ENCODE measurements at places on chromosomes 2 and 18.
A peak's percentile ranks its signal among the peaks of the same experiment; 100 is the strongest.

GRCh38 chr2:22616031-22616430 is 768.9 kb upstream of the KLHL29 start:
- no peak for DNase-seq

DNA sequence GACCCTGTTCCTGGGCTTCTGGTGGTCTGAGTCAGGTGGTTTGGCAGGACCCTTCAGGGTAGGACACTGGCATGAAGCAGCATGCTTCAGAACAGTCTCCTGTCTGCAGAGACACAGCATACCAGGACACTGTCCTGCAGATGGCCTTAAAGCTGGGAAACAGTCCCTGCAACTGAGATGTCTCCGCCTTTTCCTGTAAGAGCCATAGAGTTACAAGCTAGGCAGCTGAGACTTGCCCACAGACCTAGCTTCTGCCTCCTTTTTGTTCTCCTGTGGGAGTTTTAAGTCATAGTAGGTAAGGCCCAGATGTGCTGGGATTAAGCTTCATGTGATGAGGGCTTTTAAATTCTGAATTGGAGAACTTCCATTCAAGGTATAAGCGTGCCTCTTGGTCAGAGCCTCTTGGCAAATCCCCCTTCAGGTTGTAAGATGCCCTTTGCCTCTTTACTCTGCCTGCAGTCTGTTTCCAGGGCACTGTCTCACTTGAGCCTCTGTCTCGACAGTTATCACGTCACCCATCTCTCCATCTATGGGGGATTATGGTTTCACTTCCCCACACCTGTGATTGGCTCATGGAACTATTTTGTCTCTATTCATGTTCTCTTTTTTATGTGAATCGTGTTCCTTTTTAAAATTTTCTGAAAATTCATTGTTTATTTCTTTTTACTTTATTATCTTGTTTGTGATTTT is 51.8 kb downstream of the COA5 start:
- no peak for DNase-seq

- no peak for DNase-seq
Measured at GRCh38 chr2:52695731-52696130, 1071.9 kb upstream of the CHAC2 start.

DNA sequence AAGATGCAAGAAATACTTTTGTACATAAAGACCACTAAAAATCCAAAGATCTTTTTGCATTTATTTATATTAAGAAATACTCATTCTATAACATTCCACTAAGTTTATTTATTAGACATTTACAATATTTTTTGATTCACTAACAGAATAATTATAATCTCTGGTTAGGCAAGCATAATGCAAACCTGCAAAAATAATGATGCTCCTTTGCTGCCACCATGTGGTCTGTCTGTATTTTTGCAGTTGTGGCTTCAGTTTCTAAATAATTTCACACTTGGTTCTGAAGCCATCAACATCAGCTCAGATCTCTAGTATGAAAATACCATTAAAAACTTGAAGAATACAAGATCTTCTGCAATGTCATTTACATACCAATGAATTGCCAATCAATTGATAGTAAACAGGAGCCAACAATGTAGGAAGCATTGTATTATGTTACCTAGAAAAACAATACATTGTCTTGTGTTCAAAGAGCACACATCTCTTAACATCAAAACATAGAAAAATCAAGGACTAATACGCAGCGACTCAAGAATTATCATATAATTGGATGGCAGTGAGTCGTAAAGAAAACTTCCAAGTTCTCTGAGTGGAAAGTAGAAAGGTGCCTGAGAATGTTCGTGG is 28.8 kb upstream of the WDR75 start:
- DNase-seq = peak; percentile 58

GRCh38 chr2:128505575-128506526 is 187.2 kb upstream of the HS6ST1 start:
- no peak for DNase-seq

DNA sequence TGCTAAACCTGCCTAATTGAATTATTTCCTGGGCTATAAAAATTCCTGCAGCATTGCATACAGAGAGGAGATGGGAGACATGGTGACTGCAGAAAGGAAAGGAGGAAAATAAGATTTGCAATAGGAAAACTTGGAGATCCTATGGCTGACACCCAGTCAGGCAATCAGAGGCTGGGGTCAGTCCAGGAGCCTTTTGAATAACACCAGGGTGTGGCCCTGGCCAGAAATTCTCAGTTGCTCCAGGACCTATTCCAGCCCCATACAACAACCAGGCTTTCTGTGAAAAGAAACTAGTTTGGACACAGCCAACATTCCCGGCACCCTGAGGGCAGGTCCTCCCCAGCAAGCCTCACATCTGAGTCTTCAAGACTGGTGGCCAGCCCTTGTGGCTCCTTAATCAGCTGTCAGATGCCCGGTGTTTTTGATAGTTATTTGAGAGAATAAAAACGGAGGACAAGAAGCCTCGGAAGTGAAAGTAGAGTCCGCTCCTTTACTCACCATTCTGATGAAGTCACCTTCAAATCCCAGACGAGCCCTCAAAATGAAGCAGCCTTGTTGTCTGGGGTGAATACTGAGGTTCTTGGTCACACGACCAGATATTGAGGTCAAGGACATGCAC is 31.1 kb upstream of the GMCL1 start:
- peak; percentile 49 for DNase-seq

DNA sequence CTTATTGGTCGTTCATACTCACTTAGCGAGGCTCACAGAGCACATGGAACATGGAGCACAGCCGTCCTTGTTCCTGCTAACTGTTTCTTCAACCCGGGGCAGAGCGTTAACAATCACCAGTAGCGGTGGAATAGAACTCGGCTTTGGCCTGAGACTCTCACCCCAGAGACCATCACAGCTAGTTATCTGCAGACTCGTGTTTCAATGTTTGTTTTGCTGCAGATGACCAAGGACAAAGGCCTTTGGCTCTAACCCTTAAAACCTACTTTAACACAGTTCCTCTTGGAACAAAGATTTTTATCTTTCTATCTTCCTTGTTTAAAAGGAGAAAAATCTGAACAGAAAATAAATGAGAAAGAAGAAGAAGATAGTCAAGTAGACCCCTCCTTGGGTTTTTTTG is 320.2 kb upstream of the UBE2E3 start:
- DNase-seq = no peak

GRCh38 chr2:69643602-69644505 is at the start of gene AAK1:
AAK1 (minus strand) TSS chr2:69643739; CDS start chr2:69643040, 699 bp downstream.
- DNase-seq = peak; percentile 97

DNA sequence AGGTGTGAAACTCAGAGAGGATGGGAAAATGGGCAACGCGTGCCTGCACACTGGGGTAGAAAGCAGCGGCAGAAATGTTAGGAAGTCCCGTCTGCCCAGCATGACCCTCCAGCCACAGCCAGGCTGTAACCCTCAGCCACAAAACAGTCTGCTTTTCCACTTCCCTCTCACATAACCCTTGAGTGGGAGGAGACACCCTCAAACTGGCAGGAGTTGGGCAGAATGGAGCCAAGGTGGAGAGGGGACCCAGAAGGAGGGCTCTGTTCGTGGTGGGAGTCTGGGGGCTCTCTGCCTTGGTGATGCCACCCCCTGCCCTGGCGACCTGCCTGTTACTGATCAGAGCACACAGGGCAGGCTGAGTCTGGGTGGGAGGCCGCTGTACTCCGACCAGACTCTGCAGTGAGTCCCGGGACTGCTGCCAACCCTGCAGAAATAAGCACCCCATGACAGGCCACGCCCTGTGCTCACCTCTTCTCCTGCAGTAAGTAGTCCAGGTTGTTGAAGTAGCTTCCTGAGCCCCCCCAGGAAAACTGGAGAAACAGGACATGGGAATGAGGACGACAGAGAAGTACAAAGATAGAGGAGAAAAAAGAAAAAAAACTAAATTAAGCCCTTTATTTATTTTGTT is 16.0 kb downstream of the FAM178B start:
- peak; percentile 49 for DNase-seq

DNA sequence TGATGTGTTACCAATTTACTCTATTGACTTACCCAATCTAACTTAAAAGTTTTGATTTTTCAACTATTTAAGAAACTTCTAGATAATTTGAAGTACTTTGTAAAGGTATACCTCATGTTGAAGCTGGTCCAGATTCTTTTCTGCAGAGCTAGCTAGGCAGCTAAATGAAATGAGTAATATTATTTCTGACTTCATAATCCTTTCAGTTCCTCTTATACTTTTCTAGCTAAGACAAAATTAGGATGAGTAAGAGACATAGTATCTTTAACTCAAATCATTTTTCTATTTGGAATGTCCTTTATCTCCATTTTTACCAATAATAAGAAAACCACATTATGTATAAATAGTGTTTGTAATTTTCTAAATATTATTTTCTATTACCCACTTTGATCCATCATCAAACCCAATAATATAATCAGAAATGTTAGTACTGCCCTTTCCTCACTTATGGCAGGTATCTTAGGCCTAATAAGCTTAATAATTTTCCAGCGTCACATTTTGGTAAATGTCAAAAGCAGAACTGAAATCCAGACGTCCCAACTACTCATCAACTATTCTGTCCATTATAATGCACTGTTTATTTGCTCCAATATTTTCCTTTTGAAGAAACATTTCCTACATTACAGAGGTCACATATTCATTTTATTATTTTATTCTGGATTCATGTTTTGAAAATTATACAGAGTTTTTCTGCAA is 456.6 kb downstream of the THSD7B start:
- DNase-seq = no peak

DNA sequence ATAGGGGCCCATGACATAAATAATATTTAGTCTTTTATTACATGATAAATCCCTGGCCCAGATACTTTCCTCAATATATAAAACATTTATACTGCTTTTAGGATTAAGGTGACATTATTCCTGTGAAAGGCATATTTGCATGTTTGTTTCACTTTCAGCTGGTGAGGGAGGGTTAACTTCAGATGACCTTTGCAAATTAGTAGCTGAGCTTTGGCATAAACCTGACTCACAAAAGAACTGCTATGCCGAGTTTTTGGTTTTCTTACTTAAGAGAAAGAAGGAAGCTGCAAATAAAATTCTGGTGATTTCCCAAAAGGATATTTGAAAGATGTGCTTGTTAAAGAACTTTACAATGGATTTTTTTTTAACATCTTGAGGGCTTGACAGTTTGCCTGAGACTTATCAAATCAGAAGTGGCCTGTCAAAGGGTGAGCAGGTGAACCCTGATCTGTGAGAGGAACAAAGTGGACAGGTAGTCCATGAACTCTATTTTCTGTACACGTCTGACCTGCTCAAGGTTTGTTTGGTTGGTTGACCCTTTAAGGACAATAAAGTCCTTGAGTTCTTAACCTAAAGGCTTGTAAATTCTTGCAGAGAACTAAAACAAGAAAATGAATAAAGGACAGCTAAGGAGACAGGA is 93.5 kb downstream of the FAM124B start:
- peak; percentile 9 for DNase-seq

- no peak for DNase-seq
Measured at GRCh38 chr2:48504647-48505327, 25.2 kb upstream of the STON1 start.

DNA sequence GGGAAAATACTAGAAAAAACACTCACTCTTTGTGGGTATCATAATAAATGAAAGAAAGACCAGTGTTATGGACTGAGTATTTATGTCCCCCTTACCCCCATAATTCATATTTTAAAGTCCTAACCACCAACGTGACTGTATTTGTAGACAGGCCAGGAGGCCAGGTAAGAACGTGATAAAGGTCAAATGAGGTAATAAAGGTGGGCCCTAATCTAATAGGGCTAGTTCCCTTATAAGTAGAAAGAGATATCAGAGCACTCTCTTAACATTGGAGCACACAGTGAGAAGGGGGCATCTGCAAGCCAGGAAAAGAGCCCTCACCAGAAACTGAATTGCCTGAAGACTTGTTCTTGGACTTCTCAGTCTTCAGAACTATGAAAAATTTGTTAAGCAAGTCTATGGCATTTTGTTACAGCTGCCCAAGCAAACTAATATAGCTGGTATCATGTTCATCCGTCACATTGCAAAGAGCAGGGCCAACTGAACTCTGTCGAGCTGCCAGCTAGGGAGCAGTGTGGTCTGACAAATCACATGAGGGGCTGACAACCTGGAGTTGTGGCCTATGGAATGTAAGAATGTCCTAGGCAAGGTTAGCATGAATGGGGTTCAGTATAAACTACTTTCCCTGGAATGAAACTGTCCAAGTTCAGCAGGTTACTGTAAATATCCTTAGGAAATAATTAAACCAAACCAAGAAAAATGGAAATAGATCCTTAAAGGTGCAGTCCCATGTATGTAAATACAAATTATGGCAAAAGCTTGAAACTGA is 280.9 kb downstream of the ZNF385B start:
- DNase-seq = peak; percentile 34

- no peak for DNase-seq
Measured at GRCh38 chr18:42623935-42624334, 491.6 kb downstream of the RIT2 start.

DNA sequence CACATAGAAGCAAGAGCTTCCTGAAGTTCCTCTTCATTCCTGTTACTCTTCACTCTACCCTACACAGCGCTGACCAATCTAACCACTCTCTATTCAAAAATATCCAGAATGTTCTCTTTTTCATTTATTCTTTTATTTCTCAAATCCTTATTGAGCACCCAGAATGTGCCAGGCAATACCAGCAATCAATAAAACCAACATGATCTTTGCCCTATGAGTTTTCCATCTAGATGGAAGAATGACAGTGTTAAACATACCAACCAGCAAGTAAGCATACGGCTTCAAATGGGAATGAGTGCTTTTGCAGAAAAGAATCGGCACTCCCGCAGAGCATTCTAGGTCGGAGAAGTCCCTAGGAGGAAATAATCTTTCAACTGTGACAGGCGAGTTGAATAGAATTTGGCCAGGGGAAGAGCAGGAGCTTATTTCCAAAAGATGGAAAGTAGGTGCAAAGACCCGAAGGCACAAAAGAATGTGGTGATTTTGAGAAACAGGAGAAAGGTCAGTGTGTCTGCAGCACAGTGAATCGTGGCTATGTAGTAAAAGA is 217.8 kb upstream of the MEIS1 start:
- DNase-seq = no peak

DNA sequence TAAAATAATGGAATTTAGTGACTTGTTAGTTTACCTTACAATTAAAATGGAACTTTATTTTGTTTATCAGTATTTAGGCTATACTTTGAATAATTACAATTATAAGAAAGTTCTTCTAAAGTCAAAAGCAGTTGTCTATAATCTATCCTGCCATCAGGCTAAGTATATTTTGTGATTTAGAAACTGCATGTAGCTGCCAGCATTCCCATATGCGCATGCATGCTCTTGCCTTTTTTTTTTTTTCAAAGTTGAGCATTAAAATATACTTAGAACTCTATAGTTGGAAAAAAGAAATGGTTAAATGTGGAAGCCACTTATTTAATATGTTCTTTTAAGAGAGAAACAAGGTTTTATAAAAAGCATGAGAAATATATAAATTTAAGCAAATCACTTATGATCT is 99.0 kb downstream of the ARHGEF33 start:
- DNase-seq = no peak

- DNase-seq = no peak
Measured at GRCh38 chr2:108575132-108575966, 41.1 kb downstream of the LIMS1 start.

- no peak for DNase-seq
Measured at GRCh38 chr2:110955556-110955955, 165.2 kb upstream of the BCL2L11 start.

- no peak for DNase-seq
Measured at GRCh38 chr18:54590945-54591344, at the start of gene DYNAP. DYNAP (plus strand) TSS chr18:54591245; CDS start chr18:54591283, 38 bp downstream.

GRCh38 chr18:30763902-30764350 is 278.6 kb downstream of the DSC3 start:
- DNase-seq = no peak

Measured in small intestine (tissue), 16 donors.